IgD-negative memory B cell (primary cell): ENCODE measurements at places on chromosomes 5 and 9. TPM values are rescaled to one million over a fixed set of nuclear protein-coding genes. Genes with fewer than 3 reads are reported as not detected.

Gene C5orf58
- not detected for polyA plus RNA-seq

Gene SLC4A9
- not detected for polyA plus RNA-seq

Gene ADGRD2
- polyA plus RNA-seq = not detected

Gene PCDHGB1
- 0.41 TPM for polyA plus RNA-seq

Gene UNC13B
- polyA plus RNA-seq = not detected

Gene DRD1
- polyA plus RNA-seq = not detected

Gene AJM1
- polyA plus RNA-seq = 0.10 TPM

Gene ZFAND5
- polyA plus RNA-seq = 110 TPM

Gene IL3
- not detected for polyA plus RNA-seq

Gene PTPN3
- not detected for polyA plus RNA-seq

Gene PCDHB15
- not detected for polyA plus RNA-seq

Gene ZDHHC11
- not detected for polyA plus RNA-seq

Gene EQTN
- 0.35 TPM for polyA plus RNA-seq

Gene SH3TC2
- polyA plus RNA-seq = not detected

Gene CRB2
- polyA plus RNA-seq = not detected

Gene RASGEF1C
- not detected for polyA plus RNA-seq

Gene INSL6
- polyA plus RNA-seq = 0.38 TPM

Gene SLC1A1
- not detected for polyA plus RNA-seq

Gene ELAVL2
- not detected for polyA plus RNA-seq

Gene KIF4B
- not detected for polyA plus RNA-seq

Gene CBY3
- polyA plus RNA-seq = 0.64 TPM

Gene EDIL3
- not detected for polyA plus RNA-seq

Gene ACTBL2
- not detected for polyA plus RNA-seq

Gene TRPM3
- not detected for polyA plus RNA-seq

Gene AFAP1L1
- polyA plus RNA-seq = not detected
